ENCODE measurements at places on chromosomes 7 and 10.

- DNase-seq: no peak
Observed at GRCh38 chr7:106777674-106778299, 87.3 kb upstream of the PIK3CG start.

DNA sequence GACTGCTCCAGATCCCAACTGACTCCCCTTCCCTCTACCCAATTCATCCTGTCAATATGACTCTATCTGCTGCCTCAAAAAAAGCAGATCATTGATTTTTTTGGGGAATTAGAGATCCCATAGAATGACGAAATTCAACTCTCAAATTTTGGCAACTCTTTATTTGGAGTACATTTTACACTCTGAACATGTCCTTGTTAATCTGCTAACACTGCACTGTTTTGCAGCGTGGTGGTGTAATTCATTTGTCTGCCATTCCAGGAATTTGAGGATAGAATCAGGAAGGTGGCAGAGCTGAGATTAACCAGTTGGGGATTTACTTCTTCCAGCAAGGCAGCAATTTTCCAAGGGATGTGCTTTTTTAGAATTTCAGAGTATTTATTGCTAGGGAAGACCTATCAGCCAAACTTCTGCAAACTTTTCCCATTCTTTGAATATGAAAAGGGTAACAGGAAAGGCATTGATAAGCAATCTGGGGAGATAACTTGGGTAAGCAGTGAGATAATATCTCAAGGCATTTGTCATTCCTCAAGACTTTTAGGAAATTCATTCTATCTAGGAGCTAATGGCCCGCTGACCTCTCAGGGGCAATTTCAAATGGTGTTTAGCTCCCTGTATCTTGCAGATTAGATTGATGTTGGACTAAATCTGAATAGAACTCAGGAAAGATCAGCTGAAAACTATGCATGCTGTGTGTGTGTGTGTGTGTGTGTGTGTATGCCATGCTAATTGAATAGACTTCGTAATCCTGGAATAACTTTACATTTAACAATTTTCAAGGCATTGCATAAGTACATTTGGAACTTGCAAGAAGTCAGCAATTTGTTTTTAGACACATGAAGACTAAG is 9.7 kb downstream of the BAMBI start:
- DNase-seq: no peak

GRCh38 chr7:41252957-41253356 is 449.9 kb downstream of the INHBA start:
- DNase-seq: no peak

DNA sequence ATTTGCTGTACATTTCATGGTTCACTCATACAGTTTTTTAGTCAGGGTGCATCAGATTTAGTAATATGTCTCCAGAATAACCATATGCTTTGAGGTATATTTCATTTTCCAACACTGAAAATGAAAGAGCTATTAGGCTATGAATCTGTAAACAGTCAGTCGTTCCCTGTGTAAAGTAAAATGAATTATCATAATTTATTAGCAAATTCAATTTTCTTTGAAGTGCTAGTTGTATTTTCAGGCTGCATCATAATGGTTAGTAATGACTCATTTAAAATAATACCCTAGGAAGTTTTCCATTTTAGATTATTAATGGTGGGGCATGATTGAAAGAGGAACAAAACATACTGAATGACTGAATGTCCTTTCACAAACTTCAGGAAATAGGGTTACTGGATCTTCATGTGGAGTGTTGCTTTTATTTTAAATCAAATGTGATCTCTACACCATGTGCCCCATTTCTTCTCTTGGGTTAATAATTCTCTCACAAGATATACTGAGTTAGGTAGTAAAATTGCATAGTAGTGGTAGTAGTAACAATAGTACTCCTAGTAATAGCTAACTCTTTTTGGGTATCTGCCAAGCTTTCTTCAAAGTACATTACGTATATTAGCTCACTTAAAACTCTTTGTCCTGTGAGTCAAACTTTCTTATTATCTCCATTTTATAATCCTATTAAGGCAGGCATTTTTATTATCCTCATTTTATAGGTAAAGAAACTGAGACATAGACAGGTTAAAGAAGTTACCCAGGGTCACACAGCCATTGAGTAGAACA is 476.5 kb downstream of the SUGCT start:
- DNase-seq: no peak

DNA sequence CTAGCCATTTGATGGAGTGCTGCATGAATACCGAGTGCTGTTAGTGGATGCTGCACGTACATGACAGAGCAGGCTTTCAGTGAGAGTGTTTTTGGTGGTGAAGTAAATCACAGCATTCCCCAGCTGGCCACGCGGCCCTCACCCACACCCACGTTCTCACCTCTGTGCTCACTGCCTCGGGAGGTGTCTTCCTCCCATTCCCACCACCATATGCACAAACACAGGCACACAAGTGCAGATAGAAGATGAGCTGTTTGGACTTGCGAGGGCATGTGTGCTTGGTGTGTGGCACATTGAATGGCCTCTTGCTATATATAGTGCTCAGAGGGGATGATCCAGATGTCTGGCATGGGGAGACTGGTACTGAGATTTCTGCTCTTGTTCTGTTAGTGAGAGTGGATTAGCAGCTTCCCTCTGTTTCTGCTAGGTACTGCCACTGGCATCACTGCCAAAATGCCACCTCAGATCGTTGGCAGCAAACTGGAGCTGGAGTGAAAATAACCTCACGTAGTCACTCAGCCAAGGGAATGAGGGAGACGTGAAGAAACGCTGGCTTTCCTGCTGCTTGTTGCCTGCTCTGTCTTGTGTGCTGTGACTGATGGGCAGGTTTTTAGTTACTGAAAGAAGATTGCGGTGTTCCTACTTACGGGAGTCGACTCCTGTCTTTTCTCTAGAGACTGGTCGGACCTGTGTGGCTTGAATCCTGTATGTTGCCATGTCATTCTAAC is 19.1 kb downstream of the DNAJB6 start:
- DNase-seq: peak; percentile 57

DNA sequence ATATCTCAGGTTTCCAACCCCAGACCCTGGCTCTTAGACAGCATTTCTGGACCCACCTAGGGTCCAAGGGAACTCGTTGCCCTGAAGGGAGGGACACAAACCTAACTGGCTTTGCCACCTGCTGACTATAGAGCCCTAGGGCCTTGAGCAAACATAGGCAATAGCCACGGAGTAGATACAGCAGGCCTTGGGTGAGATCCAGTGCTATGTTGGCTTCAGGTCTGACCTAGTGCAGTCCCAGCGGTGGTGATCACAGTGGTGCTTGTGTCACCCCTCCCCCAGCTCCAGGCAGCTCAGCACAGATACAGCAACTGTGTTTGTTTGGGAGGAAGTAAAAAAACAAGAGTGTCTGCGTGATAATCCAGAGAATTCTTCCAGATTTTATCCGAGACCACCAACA is 9.7 kb upstream of the TNKS2 start:
- DNase-seq: no peak

GRCh38 chr10:70669732-70670317 is 2.5 kb upstream of the ADAMTS14 start:
- no peak for DNase-seq

- no peak for DNase-seq
Observed at GRCh38 chr7:684416-684815, 42.1 kb upstream of the DNAAF5 start.

- no peak for DNase-seq
Observed at GRCh38 chr7:138768241-138768640, 29.6 kb upstream of the TMEM213 start.

DNA sequence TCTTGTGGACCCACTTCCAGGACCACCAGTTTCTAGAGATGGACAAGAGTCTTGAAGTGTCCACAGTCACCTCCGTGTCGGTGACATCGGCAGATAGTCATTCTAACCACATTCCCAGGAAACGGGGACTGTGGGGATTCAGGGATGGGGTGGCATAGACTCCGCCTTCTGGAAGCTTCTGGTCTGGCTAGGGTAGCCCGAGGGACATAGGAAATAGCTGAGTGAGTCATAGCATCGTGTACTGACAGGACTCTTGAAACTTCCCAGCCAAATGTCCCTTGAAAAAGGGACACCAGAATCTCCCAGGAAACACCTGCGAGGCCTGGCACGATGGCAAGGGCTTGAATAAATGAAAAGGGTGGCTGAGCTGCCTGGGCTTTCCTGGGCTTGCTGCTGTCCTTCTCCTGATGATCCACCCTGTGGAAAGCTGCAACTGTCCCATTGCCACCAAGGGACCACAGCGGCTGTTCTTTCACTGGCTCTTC is 84.1 kb upstream of the LRRC4 start:
- DNase-seq: peak; percentile 38

GRCh38 chr10:53260213-53260612 is 487.6 kb upstream of the MBL2 start:
- no peak for DNase-seq

DNA sequence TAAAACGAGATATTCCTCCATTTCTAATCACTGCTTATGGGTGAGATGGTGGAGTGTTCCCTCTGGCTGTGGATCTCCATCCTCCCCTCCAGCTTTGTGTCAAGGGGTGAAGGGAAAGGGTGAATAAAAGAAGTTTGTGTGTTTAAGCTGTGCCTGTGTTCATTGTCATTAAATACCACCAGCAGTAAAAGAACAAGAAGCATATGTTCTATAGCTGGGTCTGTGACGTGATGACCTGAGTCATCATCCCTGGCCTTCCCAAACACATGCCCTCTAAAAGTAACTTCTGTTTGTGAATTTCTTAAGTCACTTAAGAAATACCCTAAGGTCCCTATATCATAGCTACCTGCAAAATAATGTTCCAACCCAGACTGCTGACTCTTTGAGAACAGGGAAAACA is 104.9 kb downstream of the PPP1R17 start:
- DNase-seq: no peak

DNA sequence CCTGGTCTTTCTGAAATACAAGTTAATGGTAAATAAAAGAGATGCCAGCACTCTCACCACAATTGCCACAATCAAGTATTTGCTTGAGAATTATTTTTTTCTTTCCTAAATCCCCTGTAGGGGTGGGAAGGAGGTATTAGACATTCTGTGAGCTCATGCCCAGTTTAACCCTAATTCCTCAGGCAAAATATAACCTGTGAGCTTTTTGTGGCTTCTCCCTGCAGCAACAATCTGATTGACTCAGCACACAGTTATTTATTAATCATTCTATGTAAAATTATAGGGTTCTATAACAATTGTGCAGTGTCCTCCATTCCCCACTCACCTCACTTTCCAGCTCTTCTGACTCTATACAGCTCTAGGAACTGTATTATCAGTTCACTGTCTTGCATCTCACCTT is 66.3 kb downstream of the GLI3 start:
- DNase-seq: peak; percentile 24

GRCh38 chr10:35505241-35505873 is 99.8 kb upstream of the GJD4 start:
- no peak for DNase-seq

DNA sequence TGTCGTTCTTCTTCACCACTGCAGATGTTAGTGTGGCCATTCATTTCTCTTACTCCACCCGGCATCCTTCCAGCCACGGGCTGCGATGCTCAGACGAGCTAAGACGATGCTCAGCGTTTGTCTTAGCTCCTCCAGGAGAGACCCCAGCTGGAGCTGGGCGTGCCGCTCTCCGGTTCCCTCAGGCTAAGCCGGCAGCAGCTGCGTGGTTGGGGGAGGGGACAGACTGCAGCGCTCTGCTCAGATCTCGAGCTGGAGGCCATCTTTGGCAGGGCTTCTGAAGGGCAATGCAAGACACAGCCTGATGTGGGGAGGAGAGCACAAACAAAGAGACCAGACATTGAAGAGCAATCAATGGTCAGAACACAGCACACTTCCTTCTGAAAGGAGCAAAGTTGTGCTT is 4.8 kb downstream of the INA start:
- DNase-seq: no peak

DNA sequence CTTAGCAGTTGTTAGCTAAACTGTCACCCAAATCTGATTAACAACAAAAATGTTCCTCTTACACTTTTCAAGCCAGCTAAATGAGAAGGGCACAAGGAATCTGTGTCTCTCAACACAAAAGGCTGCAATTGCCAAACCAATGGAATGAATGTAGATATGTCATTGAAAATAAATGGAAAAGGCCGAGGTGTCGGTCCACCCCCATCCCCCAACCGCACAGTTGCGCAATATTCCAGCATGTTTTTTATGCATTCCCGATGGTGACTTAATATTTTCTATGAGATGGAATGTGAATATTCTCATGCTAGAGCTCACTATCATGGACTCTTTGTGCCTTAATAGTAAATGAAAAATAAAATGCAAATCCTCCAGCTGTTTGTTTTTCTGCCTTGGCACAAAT is 181.6 kb upstream of the LRGUK start:
- peak; percentile 13 for DNase-seq

DNA sequence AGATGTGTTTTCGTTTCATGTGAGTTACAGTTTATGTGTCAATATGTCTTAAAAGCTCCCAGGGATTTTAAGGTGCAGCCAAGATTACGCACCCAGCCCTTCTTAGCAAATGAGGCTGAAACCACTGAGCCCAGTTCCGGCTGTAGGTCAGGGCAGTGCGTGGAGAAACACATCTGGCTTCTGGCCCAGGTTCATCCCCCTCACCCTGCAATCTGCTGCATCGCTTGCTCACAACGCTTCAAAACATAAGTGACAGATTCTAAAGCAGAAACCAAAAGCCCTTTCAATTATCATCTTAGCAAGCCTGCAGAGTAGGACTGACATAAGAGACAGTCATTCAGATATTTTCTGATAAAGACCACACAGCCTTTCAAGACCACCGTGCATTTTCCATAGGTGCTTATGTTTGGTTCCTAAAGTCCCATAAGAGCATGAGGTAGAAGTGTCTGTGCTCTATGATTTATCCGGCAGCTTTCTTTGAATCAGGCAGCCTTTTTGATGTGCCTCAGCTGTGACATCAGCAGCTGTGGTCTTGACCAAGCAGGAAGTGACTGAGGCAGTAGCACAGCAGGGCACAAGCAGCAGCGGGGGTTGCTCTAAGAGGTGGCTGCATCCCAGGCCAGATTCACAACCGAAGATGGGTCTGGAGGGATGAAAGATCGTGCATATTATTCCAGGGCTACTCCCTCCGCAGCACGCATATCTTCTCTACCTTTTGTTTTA is 72.1 kb upstream of the LYZL2 start:
- DNase-seq: peak; percentile 15

GRCh38 chr10:79331709-79332108 is 15.6 kb upstream of the PPIF start:
- peak; percentile 74 for DNase-seq

- no peak for DNase-seq
Observed at GRCh38 chr7:3911685-3912084, 610.6 kb downstream of the SDK1 start.

GRCh38 chr7:42269161-42269560 is 32.2 kb upstream of the GLI3 start:
- no peak for DNase-seq

DNA sequence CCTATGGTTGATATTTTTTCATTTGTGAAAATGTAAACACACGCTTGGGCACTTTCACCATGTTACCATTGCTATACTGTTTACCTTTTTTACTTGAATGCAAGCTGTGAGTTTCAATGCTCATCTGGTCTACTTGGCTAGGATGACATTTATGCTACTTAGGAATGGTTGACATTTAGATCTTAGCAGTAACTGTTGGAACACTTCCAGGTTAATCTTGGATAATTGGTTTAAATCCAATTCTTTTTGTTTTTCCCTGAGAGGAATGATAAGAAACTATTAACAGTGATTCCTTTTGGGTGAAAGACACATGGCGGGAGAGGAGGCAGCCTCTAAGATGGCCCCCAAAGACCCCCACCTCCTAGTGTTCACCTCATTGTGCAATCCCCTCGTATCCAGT is 51.4 kb upstream of the AMPH start:
- no peak for DNase-seq

- no peak for DNase-seq
Observed at GRCh38 chr10:118980135-118980865, 49.2 kb upstream of the NANOS1 start.
